Activated CD8-positive, alpha-beta memory T cell treated with anti-CD3 and anti-CD28 coated beads, Interleukin-2, amount 10 ng/mL, durations not matched to agents 7 days and 5 days (primary cell): ENCODE measurements at places on chromosomes 11 and 22. TPM values are rescaled to one million over a fixed set of nuclear protein-coding genes. Genes with fewer than 3 reads are reported as not detected.

DNA sequence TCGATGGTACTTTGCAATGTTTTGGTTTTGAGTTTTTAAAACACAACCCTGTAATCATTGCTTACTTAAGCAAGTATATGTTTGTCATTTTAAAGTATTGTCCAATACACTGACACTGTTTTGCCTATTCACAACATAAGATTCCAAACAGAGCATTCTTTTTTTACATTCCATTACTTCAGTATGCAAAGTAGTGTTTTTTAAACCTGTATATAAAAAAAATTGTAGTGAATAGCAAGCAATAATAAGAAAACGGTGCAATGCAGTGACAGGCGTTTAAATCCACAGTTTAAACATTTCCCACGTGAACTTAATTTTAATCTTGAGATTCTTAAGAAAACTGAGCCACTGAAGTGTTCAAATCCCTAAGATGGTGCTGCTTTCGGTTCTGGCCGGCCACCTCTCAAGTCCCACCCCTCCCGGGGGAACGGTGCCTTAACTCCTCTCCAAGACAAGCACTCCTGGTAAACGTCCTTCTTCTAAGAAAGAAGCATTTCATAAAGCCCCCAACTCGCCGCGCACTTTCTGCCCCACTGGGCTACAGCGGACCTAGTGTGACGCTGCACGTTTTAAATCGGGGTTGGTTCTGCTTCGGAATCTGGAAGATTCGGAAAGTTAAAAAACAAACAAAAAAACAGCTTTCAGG lies 2.9 kb downstream of the PGR start:
- H3K36me3 ChIP-seq, result peaks cover 3% of the 10 kb centered on the region
- DNase-seq, result no peak
- peaks cover 41% of the 10 kb centered on the region for H3K27me3 ChIP-seq
- no peaks in the 10 kb centered on the region for H3K4me1 ChIP-seq

- peaks cover 34% of the 10 kb centered on the region for H3K27me3 ChIP-seq
- H3K4me1 ChIP-seq, result peaks cover 5% of the 10 kb centered on the region
- DNase-seq, result no peak
- H3K27ac ChIP-seq, result no peak overlapping the region
Measured at GRCh38 chr11:123338266-123338800, 91.7 kb upstream of the GRAMD1B start.

DNA sequence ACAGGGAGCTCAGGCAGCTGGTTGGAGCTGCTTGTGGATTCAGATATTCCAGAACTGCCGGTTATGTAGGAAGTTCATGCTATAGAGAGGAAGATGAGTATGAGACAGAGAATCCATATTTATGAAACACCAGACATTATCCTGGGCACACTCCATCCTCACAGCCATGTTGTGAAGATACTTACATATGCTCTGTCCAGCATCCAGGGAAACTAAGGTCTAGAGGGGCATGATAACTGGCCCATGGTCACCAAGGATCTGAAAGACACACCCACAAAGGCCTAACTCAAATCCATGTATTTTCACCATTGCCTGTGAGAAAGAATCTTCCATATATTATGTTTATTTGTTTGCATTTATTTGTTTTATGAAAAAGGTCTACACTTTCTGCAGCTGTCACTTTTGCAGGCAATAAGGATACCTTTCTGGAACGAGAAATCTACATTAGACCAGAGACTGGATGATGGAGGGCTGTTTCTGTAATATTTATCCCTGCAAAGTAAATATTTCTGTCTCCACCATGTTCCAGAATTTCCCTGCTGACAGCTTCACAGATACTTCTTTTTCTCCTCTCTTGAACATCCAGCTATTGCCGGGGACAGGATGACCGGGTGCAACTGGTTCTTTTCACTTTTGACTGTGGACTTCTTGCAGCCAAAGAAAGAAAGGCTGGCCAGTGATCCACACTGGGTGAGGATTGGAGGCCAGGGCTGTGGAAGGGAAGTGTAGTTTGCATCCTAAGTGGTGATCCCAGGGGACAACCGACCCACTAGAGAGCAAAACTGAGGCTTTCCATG lies 145.9 kb upstream of the NAV2 start:
- H3K36me3 ChIP-seq, result no peaks in the 10 kb centered on the region
- DNase-seq, result no peak
- no peak overlapping the region for H3K27ac ChIP-seq
- H3K27me3 ChIP-seq, result peaks cover 22% of the 10 kb centered on the region
- no peak overlapping the region for H3K4me3 ChIP-seq

- H3K27ac ChIP-seq, result peak overlapping the region; percentile 93
- H3K4me3 ChIP-seq, result no peak overlapping the region
- no peak for DNase-seq
- no peaks in the 10 kb centered on the region for H3K27me3 ChIP-seq
- peaks cover 96% of the 10 kb centered on the region for H3K4me1 ChIP-seq
Measured at GRCh38 chr11:118915941-118916841, 9.5 kb downstream of the BCL9L start.

DNA sequence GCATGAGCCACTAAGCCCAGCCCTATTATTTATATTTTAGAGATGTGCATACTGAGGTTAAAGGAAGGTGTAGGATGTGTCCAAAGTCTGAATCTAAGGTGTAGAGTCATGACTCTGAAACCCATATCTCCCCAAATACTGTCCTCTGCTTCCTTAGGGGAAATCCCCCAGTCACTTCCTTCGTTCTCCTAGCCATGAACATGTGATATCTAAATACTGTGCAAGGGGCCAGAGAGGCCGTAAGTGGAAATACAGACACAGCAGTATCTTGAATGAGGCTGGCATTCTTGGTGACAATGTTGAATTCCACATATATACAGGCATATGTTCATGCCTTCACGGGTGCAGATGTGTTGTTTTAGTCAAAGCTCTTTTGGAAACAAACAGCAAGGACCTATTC lies 21.3 kb upstream of the PATZ1 start:
- H3K36me3 ChIP-seq, result no peaks in the 10 kb centered on the region
- H3K27ac ChIP-seq, result no peak overlapping the region
- H3K4me1 ChIP-seq, result peaks cover 2% of the 10 kb centered on the region
- no peaks in the 10 kb centered on the region for H3K27me3 ChIP-seq

- no peaks in the 10 kb centered on the region for H3K27me3 ChIP-seq
- peak overlapping the region; percentile 57 for H3K27ac ChIP-seq
- peak; percentile 62 for DNase-seq
Measured at GRCh38 chr22:49760630-49761571, 66.8 kb downstream of the BRD1 start.

- no peaks in the 10 kb centered on the region for H3K4me1 ChIP-seq
- no peak overlapping the region for H3K27ac ChIP-seq
- H3K36me3 ChIP-seq, result no peaks in the 10 kb centered on the region
- H3K4me3 ChIP-seq, result no peak overlapping the region
- no peaks in the 10 kb centered on the region for H3K27me3 ChIP-seq
Measured at GRCh38 chr11:12882670-12883069, 126.4 kb upstream of the RASSF10 start.

- no peaks in the 10 kb centered on the region for H3K27me3 ChIP-seq
- no peak overlapping the region for H3K4me3 ChIP-seq
- H3K36me3 ChIP-seq, result no peaks in the 10 kb centered on the region
- no peak overlapping the region for H3K27ac ChIP-seq
Measured at GRCh38 chr11:3086671-3087150, 29.5 kb upstream of the CARS1 start.

- peak; percentile 65 for DNase-seq
- H3K4me1 ChIP-seq, result peaks cover 42% of the 10 kb centered on the region
- H3K27me3 ChIP-seq, result no peaks in the 10 kb centered on the region
- peaks cover 37% of the 10 kb centered on the region for H3K36me3 ChIP-seq
- peak overlapping the region; percentile 88 for H3K27ac ChIP-seq
Measured at GRCh38 chr11:78138694-78139421, 568 bp downstream of the ALG8 start.

GRCh38 chr11:20707876-20708275 lies 38.5 kb downstream of the NELL1 start:
- H3K4me1 ChIP-seq, result no peaks in the 10 kb centered on the region
- no peaks in the 10 kb centered on the region for H3K27me3 ChIP-seq
- H3K36me3 ChIP-seq, result no peaks in the 10 kb centered on the region
- H3K27ac ChIP-seq, result no peak overlapping the region
- no peak for DNase-seq

DNA sequence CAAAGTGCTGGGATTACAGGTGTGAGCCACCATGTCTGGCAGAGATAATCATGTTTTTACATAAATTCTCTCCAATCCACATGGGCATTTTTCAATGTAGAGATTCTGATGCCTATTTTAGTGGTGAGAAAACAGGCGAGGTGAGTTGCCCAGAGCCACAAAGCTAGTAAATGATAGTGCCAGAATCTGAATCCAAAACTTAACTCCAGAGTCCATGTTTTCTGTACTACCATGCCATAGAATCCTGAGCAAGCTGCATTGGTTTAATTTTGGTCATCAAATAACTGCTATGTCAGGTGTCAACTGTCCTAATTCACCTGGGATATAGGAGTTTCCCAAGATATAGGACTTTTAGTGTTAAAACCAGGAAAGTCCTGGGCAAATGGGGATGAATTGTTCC lies 13.6 kb downstream of the NEFH start:
- H3K27ac ChIP-seq, result no peak overlapping the region
- peaks cover 18% of the 10 kb centered on the region for H3K36me3 ChIP-seq
- no peaks in the 10 kb centered on the region for H3K27me3 ChIP-seq
- H3K4me1 ChIP-seq, result no peaks in the 10 kb centered on the region
- H3K4me3 ChIP-seq, result no peak overlapping the region

GRCh38 chr22:25094579-25094978 lies 105.1 kb upstream of the CRYBB3 start:
- H3K27me3 ChIP-seq, result no peaks in the 10 kb centered on the region
- no peaks in the 10 kb centered on the region for H3K36me3 ChIP-seq
- H3K27ac ChIP-seq, result no peak overlapping the region
- no peak overlapping the region for H3K4me3 ChIP-seq

GRCh38 chr11:132911186-132911585 lies 621.1 kb downstream of the OPCML start:
- H3K27me3 ChIP-seq, result no peaks in the 10 kb centered on the region
- no peaks in the 10 kb centered on the region for H3K4me1 ChIP-seq
- H3K4me3 ChIP-seq, result no peak overlapping the region
- H3K36me3 ChIP-seq, result no peaks in the 10 kb centered on the region
- no peak overlapping the region for H3K27ac ChIP-seq
- no peak for DNase-seq

- peaks cover 27% of the 10 kb centered on the region for H3K4me1 ChIP-seq
- no peak overlapping the region for H3K4me3 ChIP-seq
- H3K36me3 ChIP-seq, result no peaks in the 10 kb centered on the region
- peaks cover 8% of the 10 kb centered on the region for H3K27me3 ChIP-seq
- no peak for DNase-seq
Measured at GRCh38 chr11:72783144-72783905, 10.5 kb downstream of the STARD10 start.

DNA sequence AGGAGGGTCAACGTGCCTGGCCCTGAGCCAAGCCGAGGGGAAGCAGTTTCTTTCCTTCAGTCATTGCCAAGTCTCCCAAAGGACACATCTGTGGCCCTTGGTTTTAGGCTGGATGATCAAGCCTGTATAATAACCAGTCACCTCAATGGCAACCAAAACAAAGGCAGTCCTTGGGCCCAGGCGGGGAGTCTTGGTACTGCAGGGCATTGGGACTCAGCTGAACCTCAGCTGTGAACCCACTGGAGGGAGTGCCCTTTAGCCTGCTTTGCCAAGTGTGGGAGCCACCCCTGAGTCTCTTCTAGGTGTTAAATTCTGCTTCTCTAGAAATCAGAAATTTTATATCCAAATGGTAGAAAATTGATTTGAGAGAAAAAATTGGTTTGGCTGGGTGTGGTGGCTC lies 36.9 kb downstream of the CPT1A start:
- no peak for DNase-seq
- no peak overlapping the region for H3K4me3 ChIP-seq
- peaks cover 6% of the 10 kb centered on the region for H3K36me3 ChIP-seq
- no peaks in the 10 kb centered on the region for H3K27me3 ChIP-seq
- H3K4me1 ChIP-seq, result no peaks in the 10 kb centered on the region

GRCh38 chr11:12086271-12087074 lies 23.9 kb upstream of the MICAL2 start:
- H3K27me3 ChIP-seq, result no peaks in the 10 kb centered on the region
- H3K4me1 ChIP-seq, result peaks cover 68% of the 10 kb centered on the region
- DNase-seq, result no peak
- peak overlapping the region; percentile 15 for H3K4me3 ChIP-seq
- H3K36me3 ChIP-seq, result peaks cover 4% of the 10 kb centered on the region

The FAM168A gene
- total RNA-seq, result 19.3 TPM

The HTR3A gene
- not detected for total RNA-seq

The DDX10 gene
- 32.5 TPM for total RNA-seq

The FLRT1 gene
- total RNA-seq, result not detected

The BET1L gene
- total RNA-seq, result 31.7 TPM
